ENCODE measurements at places on chromosomes 6 and 20. TPM values are rescaled to one million over a fixed set of nuclear protein-coding genes. Genes with fewer than 3 reads are reported as not detected.

The HLA-DOB gene
- total RNA-seq = not detected

- DNase-seq = no peak
- no peaks in the 10 kb centered on the region for H3K4me1 ChIP-seq
- no peaks in the 10 kb centered on the region for H3K27me3 ChIP-seq
- no peak overlapping the region for H3K4me3 ChIP-seq
- H3K27ac ChIP-seq = no peak overlapping the region
Observed at GRCh38 chr6:52046456-52046855, 41.0 kb downstream of the PKHD1 start.

The ERVFRD-1 gene
- not detected for total RNA-seq

GRCh38 chr6:151497905-151498304 lies 4.1 kb downstream of the CCDC170 start:
- H3K36me3 ChIP-seq = no peaks in the 10 kb centered on the region
- H3K27me3 ChIP-seq = peaks cover 10% of the 10 kb centered on the region
- H3K4me1 ChIP-seq = peaks cover 4% of the 10 kb centered on the region
- DNase-seq = no peak
- no peak overlapping the region for H3K4me3 ChIP-seq
- no peak overlapping the region for H3K27ac ChIP-seq

DNA sequence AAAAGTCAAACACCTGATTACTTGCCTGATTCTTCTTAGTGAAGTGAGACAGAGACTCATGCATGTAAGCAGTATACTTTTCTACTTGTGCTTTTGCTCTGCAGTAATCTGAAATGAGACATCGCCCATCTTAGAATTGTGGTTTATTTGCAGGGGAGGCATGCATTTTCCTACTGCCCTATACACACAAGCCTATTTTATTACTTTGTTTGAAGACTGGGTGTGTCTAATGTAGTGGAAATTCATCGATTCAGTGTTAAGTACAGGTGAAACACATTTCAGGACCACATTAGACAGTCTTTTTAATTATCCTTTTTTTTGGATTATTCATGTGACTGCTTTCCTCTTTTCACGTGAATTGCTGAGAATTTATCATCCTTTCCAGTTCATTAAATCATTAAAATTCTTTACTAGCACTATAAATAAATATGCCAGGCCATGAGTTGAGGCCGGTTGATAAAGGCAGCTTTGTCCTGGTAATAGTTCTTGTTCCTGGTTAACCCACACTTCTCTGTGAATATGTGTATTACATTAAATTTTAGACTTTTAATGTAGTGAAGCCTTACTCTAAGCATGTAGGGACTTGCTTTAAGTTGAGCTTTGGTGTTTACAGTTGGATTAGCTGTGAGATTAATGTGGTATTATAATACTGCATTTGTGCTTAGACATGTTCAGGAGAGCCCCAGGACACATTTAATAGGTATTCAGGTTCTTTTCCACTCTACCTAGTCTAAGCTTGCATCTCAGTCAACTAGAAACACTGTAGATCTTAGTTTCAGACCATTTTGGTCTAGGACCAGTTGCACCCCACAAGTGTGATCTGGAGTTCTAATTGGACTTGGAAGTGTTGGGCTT lies 10.8 kb upstream of the BTBD3 start:
- H3K36me3 ChIP-seq = no peaks in the 10 kb centered on the region
- no peaks in the 10 kb centered on the region for H3K27me3 ChIP-seq
- no peak overlapping the region for H3K4me3 ChIP-seq
- DNase-seq = no peak
- no peaks in the 10 kb centered on the region for H3K4me1 ChIP-seq

DNA sequence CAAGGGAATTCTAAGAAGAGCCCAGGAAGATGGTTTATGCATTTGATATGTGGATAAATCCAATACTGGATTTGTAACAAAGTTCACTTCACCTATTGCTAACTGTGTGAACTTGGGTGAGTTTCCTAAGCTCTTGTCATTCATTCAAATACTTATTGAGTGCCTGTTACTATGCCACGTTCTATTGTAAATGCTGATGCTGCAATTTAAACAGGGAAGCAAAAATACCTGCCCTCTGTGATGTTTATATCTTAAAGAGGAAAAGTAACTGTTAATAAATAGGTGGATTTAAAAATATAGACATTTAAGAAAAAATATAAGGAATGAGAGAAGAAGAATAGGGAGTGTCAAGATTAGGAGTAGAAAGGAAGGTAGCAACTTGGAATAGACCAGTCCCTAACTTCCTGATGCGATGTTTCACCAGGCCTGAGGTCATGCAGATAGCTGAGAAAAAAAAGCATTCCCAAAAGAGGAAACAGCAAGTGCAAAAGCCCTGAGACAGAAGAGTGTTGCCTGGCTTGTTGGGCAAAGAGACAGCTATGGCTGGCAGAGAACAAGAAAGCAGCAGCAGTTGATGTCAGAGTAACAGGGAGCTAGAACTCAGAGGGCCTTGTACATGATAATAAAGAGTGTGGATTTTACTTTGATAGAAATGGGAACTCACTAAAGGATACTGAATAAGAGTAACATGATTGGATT lies 54.3 kb upstream of the TCF21 start:
- DNase-seq = no peak
- H3K27ac ChIP-seq = no peak overlapping the region
- H3K4me3 ChIP-seq = no peak overlapping the region
- H3K27me3 ChIP-seq = peaks cover 4% of the 10 kb centered on the region
- peaks cover 7% of the 10 kb centered on the region for H3K4me1 ChIP-seq

- peaks cover 2% of the 10 kb centered on the region for H3K27me3 ChIP-seq
- H3K27ac ChIP-seq = no peak overlapping the region
- peaks cover 4% of the 10 kb centered on the region for H3K4me1 ChIP-seq
- H3K36me3 ChIP-seq = peaks cover 5% of the 10 kb centered on the region
Observed at GRCh38 chr6:7886132-7886531, 24.5 kb downstream of the TXNDC5 start.

GRCh38 chr6:131216246-131216645 lies 81.0 kb downstream of the AKAP7 start:
- H3K36me3 ChIP-seq = no peaks in the 10 kb centered on the region
- H3K27me3 ChIP-seq = no peaks in the 10 kb centered on the region
- H3K4me1 ChIP-seq = no peaks in the 10 kb centered on the region
- no peak for DNase-seq

DNA sequence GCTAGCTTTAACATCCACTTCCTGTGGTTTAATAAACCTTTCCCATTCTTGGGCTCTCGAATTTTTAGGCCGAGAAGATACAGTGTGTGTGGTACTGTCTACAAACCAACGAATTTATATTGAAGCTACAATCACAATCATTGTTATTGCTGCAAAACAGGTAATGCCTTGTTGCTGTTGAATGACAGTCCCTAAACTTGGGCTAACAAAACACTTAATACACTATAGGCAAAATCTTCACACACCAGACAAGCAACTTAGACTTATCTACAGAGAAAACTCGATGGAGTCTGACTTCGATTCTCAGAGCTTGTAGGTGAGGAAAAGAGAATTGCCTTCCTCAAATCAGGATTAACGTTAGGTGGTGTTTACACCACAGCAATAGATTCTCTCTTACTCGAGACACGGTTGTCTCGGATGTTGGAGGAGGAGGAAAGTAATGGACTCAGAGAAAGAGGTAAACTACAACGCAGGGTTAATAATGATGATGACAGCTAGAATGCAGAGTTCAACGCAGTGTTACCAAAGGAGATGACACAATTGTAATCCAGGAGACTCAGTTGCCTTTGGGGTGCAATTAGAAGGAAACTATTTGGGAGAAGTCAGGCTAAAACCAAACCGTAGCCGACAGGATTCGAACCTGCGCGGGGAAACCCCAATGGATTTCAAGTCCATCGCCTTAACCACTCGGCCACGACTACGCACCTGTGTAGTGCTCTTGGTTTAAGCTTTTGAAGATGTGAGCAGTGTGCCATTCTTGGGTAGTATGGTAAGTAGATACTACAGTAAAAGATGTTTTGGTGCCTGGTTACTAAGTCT lies 32.5 kb upstream of the ZNF184 start:
- peaks cover 15% of the 10 kb centered on the region for H3K27me3 ChIP-seq
- no peaks in the 10 kb centered on the region for H3K36me3 ChIP-seq
- no peak for DNase-seq
- H3K4me1 ChIP-seq = no peaks in the 10 kb centered on the region

DNA sequence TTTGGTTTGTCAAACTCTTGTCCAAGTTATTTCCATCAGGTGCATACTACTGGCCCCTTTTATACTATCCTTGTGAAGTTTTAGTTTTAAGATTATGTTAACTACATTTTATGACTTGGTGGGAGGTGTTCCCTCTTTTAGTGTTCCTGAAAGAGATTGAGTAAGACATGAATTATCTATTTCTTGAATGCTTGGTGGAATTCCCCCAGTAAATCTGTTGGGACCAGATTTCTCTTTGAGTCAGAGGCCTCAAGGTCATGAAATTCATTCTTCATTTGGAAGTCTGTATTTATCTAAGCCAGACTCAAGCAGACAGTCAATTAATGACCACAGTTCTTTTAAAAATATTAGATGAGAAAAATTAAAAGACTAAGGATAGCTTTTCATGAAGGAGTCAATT lies 81.3 kb downstream of the MOXD1 start:
- H3K27ac ChIP-seq = no peak overlapping the region
- DNase-seq = no peak
- H3K27me3 ChIP-seq = no peaks in the 10 kb centered on the region
- H3K4me3 ChIP-seq = no peak overlapping the region
- peaks cover 11% of the 10 kb centered on the region for H3K36me3 ChIP-seq

DNA sequence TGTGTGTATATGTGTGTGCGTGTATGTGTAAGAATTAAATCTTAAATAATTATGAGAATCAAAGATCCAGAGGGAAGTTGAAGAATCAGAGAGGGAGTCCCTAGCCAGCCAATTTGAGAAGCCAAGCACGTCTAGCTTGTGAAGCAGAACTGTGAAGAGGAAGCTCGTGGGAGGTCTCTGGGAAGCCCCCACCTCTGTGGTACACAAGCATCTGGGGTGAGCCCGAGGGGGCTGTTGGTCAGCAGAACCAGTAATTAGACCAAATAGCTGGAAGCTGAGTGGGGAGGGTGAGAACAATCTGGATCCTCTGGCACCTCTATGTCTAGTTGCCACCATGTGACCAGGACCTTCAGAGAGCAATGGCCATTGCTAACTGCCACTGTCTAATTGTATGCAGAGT lies 310.0 kb upstream of the PRND start:
- no peaks in the 10 kb centered on the region for H3K27me3 ChIP-seq
- H3K4me3 ChIP-seq = no peak overlapping the region
- no peaks in the 10 kb centered on the region for H3K36me3 ChIP-seq
- no peak overlapping the region for H3K27ac ChIP-seq
- H3K4me1 ChIP-seq = no peaks in the 10 kb centered on the region

The CLPSL2 gene
- not detected for total RNA-seq

DNA sequence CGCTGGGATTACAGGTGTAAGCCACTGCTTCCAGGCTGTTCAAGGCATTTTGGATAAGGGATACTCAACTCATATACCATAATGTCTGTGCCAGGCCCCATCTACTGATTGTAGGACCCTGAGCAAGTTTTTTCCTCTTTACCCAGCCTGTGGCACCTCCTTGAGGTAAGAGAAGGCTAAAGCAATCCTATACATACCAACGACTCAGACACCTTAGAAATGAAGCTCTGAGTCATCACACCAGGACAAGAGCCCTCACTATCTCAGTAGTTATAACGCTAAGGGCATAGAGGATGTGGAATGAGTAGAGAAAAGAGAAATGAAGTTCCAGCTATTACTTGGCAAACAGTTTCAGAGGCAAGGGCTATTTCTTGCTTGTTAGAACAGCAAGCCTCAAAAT lies 16.9 kb downstream of the NDRG3 start:
- H3K4me1 ChIP-seq = peaks cover 1% of the 10 kb centered on the region
- no peaks in the 10 kb centered on the region for H3K36me3 ChIP-seq

DNA sequence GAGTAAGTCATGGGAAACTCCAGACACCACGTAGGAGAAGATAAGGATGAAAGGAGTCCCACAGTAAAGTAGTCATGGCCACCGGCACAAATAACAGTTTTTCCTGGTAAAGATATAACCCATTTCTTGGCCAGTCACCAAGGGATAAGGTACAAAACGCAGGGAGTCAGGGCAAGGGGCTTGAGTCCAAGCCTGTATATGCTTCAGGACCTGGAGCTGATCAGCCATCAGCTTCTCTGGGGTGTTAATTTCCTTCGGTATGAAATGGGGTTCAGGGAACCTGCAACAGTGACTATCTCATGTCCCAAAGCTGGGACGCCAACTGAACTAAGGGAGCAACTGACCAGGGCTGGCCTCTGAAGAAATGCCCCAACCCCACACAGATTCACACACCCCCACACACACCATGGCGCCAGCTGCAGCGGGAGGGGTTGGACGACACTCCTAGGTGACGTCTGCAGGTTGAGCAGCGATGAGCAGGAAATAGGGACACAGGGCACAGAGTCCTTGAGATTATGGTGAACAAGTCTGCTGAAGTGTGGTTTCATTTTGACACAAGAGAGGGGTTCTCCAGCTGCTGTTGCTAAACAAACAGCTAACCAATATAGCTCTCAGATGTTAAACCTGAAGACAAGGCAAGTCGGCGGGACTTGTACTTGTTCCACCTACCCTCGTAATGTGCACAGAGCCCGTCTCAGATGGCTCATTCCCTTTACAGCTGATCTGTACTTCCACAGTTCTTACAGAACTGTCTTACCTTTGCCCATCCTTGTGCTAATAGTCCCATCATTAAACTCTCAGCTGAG lies 7.4 kb upstream of the ADTRP start:
- no peaks in the 10 kb centered on the region for H3K36me3 ChIP-seq
- H3K27ac ChIP-seq = no peak overlapping the region
- no peaks in the 10 kb centered on the region for H3K4me1 ChIP-seq
- no peak overlapping the region for H3K4me3 ChIP-seq
- no peaks in the 10 kb centered on the region for H3K27me3 ChIP-seq

DNA sequence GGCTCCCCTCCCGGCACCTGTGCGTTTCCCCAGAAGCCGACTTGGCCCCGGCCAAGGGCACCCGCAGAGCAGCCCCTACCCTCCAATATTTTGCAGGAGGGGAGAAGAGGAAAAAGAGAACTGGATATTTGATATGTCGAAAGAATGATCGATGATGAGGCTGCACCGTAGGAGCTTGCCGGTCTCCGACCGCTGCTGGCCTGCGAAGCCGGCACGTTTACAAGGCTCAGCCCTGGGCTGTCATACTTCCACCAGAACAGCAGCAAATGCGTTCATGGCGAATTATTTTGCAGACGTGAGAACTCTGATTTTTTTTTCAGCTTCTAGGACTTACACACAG lies 296.7 kb downstream of the TFAP2C start:
- H3K36me3 ChIP-seq = no peaks in the 10 kb centered on the region
- H3K4me1 ChIP-seq = peaks cover 34% of the 10 kb centered on the region
- DNase-seq = peak; percentile 57
- H3K4me3 ChIP-seq = peak overlapping the region; percentile 87
- peak overlapping the region; percentile 97 for H3K27ac ChIP-seq
- H3K27me3 ChIP-seq = peaks cover 4% of the 10 kb centered on the region

The FRK gene
- 0.37 TPM for total RNA-seq

DNA sequence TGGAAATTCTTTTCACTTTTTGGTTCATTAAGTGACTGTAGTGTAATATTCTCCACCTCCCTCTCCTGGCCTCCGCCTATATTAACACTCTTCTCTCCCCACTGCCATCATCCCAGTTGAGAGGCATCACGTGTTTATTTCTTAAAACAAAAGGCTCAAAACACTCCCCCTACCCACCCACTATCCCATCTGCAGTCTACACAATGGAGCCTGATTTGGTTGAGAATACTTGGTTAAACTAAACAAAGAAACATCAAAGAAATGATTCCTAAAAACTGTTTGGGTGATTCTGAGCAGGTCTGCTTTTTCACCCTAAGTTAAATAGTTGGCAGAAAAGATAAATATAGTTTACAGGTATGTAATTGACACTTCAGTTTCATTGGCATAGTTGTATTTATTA lies 5.9 kb downstream of the TFAP2B start:
- no peak for DNase-seq
- peaks cover 7% of the 10 kb centered on the region for H3K4me1 ChIP-seq
- no peak overlapping the region for H3K27ac ChIP-seq
- peaks cover 3% of the 10 kb centered on the region for H3K36me3 ChIP-seq
- H3K27me3 ChIP-seq = peaks cover 46% of the 10 kb centered on the region

The SRXN1 gene
- total RNA-seq = 6.3 TPM

All from glutamatergic neuron (in vitro differentiated cells).